D721Med (cell line): ENCODE measurements at places on chromosomes 6 and 20.

DNA sequence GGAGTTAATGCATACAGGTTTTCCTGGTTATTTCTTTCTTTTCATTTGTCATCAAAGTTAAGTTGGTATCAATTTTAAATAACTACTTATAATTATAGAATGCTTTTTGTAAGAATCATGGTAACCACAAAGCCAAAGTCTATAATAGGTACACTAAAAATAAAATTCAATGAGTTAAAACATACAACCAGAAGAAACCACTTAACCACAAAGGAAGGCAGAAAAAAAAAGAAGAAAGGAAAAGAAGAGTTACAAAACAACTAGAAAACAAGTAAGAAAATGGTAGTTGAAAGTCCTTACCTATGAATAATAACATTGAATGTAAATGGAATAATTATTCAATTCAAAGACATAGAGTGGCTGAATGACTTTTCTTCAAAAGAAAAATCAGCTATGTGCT lies 45.6 kb downstream of the THBS2 start:
- DNase-seq: no peak

- DNase-seq: no peak
These were observed 71.5 kb downstream of the PSMG4 start for GRCh38 chr6:3330199-3330598.

DNA sequence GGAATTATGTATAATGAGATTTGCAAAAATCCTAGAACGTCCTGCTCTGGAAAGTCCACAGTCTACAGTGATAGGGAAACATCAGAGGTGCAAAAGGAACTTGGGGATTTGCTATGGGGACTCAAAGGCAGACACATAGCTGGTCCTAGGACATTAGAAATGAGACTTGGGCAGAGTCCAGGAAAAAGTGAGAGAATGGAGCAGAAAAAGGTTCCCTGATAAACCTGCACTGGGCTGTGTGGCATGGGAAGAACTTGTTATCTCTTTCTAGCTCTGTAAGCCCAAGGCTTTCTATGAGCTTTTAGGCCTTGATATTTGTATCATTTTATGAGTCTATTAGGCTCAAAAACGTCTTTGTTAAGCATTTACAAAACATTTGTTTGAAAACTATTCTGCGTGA lies 15.2 kb downstream of the PRND start:
- no peak for DNase-seq

GRCh38 chr6:35634316-35634715 lies 54.4 kb downstream of the FKBP5 start:
- DNase-seq: no peak

- no peak for DNase-seq
These were observed 278.6 kb downstream of the TBC1D32 start for GRCh38 chr6:121055572-121056163.

DNA sequence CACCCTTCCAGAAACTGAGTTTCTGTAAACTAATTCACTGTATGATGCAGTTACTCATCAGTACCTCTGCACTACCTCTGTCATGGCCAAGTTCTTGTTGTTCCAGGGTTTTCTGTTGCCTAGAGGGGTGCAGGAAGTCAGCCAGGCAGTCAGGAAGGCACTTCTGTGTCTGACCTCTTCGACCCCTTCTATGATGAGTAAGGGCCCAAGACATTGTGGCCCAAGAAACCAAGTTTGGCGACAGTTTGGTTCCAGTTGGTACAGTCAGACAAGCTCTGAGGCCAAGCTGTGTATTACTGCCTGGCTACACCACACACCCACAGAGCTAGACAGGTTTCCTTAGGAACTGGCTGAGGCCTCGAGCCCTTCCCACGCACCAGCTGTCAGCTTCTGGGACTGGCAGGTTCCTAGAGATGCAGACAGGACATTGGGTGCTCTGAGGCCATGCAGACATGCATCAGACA lies 41.2 kb downstream of the TRAF3IP2 start:
- no peak for DNase-seq

DNA sequence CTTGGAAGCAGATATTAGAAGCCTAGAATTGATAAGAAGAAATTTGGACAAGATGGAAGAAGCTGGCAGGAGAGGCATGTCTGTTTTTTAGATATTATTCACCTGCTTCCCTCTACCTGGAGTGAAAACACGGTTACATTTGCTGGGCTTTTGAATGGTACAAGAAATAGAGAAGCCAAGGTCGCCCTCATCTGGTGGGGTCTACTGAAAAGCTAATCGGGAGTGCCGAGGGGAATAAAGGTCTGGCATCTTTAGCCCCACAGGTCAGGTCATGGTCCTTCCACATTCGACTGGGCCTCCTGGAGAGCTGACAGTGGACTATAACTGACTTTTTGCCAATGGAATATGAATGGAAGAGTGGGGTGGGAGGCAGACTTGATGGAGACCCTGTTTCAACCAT lies 4.6 kb upstream of the C2 start:
- no peak for DNase-seq

- no peak for DNase-seq
These were observed 530 bp downstream of the TDP2 start for GRCh38 chr6:24666097-24666640.

- no peak for DNase-seq
These were observed 37.4 kb upstream of the JAG1 start for GRCh38 chr20:10710991-10711775.

- no peak for DNase-seq
These were observed 11.4 kb downstream of the TEAD3 start for GRCh38 chr6:35485402-35485877.

GRCh38 chr20:4519534-4519933 lies 202.2 kb upstream of the PRND start:
- DNase-seq: no peak

- no peak for DNase-seq
These were observed 458.7 kb upstream of the RUNX2 start for GRCh38 chr6:44869321-44869897.

- DNase-seq: no peak
These were observed 136.7 kb downstream of the MAP3K4 start for GRCh38 chr6:161128230-161128629.

GRCh38 chr6:104718672-104719071 lies 141.0 kb downstream of the HACE1 start:
- DNase-seq: no peak

GRCh38 chr6:150075034-150075421 lies 6.1 kb upstream of the ULBP3 start:
- no peak for DNase-seq

- DNase-seq: no peak
These were observed 59.7 kb upstream of the MYB start for GRCh38 chr6:135121434-135121833.

GRCh38 chr6:44004625-44005506 lies 122.4 kb downstream of the MRPL14 start:
- DNase-seq: no peak

- peak; percentile 89 for DNase-seq
These were observed 712 bp downstream of the RXRB start for GRCh38 chr6:33199687-33200218.

GRCh38 chr20:25668446-25668845 lies 28.2 kb downstream of the ZNF337 start:
- no peak for DNase-seq

DNA sequence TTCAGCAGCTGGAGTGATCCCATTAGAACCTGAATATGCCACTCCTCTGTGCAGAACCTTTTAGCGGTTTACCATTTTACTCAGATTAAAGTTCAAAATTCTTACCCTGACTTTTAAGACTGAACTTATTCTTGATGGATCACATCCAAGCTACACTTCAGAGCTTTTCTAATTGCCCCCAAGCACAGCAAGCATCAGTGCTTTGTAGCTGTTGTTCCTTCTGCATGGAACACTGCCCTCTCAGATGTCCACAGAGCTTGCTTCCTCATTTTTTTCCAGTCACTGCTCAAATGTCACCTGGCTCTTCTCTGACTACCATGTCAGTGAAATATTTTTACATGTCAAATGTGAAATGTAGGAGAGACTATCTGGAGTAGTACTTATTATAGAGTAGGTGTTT lies 1.6 kb upstream of the SLC35B3 start:
- no peak for DNase-seq

DNA sequence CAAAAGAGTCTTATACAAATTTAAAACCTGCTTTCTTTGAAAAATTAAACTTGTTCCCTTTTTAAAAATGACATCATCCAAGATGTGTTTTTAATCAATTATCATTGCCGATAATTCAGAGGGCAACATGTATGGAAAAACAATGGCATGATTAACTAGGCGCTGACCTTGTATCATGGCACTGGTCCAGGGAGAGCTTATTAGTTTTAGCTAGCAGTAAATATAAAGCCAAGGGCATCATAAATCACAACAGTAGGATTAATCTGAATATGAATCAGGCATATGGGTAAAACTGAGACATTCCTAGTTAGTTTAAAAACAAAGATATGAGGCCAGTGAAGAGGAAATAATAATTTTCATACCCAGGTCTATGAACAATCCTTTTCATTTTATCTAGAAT lies 374.0 kb downstream of the HDGFL1 start:
- DNase-seq: no peak

DNA sequence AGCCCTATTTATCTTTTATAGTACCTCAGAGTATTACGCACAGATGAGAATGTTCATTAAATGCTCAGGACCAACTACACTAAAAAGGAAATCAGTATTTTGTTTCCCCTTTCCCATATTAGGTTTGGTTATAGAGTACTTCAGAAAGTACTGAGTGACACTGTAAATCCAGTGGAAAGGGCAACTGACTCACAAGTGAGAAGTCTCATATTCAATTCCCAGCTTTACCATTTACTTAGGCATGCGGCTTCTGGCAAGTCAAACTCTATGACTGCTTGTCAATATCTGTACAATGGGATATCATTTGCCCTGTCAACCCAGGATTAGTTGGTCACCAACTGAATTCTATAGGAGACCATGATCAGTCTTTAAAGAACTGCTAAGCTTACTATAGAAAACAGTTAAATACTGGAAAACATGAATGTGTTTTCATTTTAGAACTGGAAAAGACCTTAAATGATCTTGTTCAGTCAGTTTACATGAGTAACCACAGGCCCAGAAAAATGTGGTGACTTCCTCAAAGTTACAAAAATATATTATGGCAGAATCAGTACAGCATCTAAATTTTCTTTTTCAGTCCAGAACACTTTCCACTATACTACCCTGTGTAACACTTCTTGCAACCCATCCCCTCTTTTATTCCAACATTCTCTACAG lies 3.6 kb downstream of the MAP3K7 start:
- no peak for DNase-seq

- no peak for DNase-seq
These were observed 118.1 kb downstream of the PREX1 start for GRCh38 chr20:48709744-48710143.

- DNase-seq: no peak
These were observed 110.5 kb downstream of the VEGFA start for GRCh38 chr6:43880236-43881137.

DNA sequence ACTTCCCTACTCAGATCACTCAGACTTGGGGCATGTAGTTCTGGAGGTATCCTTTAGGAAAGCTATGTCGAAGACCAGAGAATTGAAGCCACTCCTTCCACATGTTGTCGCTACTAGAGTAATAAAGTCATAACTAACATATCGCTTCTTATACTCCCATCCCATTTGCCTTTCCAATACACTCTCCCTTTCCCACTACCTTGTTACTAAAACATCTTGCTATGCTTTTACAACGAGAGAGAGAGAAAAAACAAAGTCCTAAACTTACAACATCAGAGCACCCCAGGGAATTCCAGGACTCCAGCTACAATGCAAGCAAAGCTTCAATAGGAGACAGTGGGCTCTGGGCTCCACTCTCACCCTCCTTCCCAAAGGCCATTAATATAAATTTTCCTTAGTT lies 5.1 kb upstream of the LAMP5 start:
- no peak for DNase-seq

DNA sequence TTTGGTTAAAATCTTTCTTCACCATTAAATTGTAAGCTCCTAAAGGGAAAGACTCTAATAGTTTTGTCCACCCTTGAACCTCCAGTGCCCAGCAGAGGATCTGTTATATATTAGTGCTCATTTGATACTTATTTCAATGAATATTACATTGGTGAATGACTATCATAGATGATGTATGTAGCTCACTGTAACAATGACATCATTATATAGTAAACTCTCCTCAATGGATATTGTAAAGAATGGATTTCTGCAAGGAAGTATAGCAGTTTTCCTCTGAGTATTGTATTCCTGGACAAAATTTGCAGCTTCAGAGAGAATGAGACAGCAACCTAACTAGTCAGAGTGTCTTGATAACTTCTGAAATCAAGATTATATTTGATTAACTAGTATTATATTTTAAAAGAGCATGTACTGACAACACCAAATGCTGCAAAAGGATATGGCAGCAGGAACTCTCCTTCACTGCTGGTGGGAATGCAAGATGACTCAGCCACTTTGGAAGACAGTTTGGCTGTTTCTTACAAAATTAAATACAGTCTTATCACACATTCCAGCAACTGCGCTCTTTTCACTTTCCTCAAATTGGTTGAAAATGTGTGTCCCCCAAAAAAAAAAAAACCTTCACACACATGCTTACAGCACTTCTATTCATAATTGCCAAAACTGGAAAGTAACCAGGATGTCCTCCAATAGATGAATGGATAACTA lies 189.8 kb upstream of the OPRM1 start:
- no peak for DNase-seq

- no peak for DNase-seq
These were observed 263.9 kb downstream of the PHF3 start for GRCh38 chr6:63899550-63899949.

DNA sequence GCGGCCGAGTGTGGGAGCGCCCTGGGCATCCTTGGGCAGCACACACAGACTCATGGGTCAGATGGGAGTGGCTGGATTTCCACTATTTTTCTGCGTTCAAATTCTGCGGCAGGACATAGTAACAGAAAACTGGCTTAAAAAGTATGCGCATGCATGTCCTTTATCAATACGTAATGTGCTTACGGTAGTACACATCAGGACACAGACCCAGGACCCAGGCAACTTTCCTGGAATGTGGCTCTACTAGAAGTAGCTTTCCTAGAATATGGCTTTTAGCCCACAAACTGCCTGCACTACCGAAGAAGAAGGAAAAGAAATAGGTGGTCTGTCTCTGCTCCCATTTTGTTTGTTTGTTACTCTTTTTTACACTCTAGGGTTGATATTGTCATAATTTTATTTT lies 43.4 kb upstream of the SHLD1 start:
- DNase-seq: no peak

DNA sequence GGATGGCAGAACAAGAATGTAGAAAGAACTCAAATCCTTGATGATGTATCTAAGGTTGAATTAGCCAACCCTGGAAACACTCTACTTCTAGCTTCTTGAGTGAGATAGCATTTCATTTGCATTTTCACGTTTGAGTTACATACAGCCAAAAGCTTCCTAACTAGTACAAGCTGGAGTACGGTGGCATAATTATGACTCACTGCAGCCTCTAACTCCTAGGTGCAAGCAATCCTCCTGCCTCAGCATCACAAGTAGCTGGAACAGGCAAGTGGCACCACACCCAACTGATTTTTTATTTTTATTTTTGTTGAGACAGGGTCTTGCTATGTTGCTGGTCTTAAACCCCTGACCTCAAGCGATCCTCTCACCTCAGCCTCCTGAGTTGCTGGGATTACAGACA lies 36.5 kb upstream of the STK35 start:
- no peak for DNase-seq

- DNase-seq: no peak
These were observed 55.0 kb upstream of the HLA-A start for GRCh38 chr6:29887330-29887818.
